Suppressor macrophage treated with lipopolysaccharide for 1 hour (primary cell): ENCODE measurements at places on chromosomes 2 and 18.

- peak; percentile 35 for DNase-seq
These were observed 71.6 kb upstream of the CHRNA1 start for GRCh38 chr2:174835797-174836255.

GRCh38 chr2:129253461-129253812 is 726.0 kb upstream of the RAB6C start:
- peak; percentile 4 for DNase-seq

GRCh38 chr2:16055848-16056580 is 115.7 kb downstream of the MYCN start:
- DNase-seq = peak; percentile 22

DNA sequence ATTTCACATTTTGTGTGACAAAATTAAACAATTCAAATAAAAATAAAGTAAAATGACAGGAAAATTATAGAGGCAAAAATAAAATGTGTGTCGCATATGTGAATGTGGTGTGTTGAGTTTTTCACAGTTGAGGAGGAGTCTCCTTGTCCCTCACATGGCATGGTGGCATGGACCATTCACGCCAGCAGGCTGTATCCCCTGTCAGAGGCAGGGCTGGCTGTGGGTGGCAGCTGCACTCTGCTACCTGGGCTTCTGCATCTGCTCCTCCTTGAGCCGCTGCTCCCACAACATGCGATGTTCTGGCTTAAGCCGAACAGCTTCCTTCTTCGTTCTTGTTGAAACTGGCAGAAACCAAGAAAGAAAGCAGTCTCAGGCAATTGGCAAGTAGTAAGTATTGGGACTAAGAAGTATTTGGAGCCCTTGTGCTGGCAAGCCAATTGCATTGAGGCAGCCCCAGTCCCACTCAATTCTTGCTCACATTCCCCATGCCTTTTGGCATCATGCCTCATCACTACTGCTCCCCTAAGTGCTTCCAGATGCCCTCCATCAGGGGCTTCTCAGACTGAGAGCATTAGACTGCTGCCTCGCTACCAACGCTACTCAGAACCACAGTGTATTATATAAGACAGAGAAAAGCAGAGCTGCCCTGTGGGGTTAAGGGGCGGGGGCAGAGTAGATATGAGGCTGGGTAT is 177.9 kb upstream of the NABP1 start:
- DNase-seq = no peak

DNA sequence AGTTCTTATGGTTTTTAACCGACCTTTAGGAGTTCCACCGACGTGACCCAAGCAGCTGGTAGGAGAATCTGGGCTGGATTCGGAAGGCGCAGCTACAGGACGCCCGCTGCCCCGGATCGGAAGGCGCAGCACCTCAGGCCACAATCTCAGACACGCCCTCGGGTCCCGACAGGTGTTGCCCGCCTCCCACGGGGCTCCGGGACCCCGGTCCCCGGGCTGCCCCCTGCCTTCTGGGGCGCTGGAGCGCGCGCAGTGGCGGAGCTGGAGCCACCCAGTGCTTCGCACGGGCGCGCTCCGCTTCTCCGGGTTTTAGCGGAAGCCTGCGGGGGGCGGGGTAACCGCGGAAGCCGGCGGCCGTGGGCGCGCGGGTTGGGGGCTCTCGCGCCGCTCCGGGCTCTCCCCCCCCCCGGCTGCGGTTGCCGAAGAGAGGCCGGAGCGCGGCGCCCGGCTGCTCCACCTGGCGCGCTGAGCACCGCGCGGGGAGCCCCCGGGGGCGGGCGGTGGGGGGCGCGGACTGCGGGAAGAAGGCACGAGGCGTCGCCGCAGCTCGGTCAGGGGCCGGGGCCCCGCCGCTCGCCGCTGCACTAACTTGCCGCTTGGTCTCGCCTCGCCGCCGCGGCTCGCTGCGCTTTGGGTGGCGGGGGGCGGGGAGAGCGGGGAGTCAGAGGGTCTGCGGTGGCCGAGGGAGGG is 718.8 kb downstream of the DPP10 start:
- no peak for DNase-seq

- no peak for DNase-seq
These were observed 289.8 kb downstream of the ICOS start for GRCh38 chr2:204226305-204226880.

DNA sequence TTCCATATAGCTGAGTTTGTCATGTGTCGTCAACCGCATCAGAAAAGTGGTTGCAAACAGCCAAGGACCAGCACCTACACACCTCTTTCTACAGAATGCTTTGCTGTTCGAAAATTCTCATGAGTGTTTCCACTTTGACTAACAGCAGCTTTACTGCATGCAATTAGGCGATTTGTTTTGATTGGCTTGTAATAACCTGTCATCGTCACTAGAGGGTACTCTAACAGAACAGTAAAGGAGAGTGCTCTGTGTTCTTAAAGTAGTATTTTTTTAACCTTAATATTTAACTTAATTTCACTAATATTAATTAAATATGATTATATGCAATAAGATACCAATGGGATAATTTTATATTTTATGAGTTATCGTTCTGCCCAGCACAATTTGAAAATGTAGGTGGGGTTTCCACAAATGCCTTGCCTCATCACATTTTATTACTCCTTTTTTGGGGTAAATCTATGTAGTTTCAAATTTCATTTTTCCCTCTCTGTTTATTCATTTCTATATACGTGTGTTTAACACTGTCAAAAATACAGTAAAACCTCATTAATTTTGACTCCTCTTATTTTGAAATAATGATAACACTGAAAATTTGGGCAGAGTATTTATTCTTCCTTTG is 502.2 kb downstream of the NRXN1 start:
- peak; percentile 53 for DNase-seq

DNA sequence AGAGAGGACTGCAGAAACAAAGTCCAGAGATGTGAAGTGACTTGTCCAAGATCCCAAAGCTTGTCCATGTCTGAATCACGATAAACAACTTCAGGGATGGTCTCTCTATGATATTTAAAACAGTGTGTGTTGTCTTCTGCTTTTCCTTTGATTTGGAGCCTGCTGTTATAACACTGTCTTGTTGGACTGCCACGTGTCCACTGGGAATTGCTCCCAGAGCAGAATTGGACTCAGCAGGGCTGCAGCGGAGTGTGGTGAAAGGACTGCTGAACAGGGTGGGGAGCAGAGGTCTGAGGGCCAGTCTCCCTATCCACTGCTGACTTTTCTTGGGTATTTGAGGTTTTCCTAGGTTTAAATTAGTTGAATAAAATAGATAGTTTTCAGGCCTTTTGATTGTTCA is 68.3 kb downstream of the IL1R2 start:
- no peak for DNase-seq

DNA sequence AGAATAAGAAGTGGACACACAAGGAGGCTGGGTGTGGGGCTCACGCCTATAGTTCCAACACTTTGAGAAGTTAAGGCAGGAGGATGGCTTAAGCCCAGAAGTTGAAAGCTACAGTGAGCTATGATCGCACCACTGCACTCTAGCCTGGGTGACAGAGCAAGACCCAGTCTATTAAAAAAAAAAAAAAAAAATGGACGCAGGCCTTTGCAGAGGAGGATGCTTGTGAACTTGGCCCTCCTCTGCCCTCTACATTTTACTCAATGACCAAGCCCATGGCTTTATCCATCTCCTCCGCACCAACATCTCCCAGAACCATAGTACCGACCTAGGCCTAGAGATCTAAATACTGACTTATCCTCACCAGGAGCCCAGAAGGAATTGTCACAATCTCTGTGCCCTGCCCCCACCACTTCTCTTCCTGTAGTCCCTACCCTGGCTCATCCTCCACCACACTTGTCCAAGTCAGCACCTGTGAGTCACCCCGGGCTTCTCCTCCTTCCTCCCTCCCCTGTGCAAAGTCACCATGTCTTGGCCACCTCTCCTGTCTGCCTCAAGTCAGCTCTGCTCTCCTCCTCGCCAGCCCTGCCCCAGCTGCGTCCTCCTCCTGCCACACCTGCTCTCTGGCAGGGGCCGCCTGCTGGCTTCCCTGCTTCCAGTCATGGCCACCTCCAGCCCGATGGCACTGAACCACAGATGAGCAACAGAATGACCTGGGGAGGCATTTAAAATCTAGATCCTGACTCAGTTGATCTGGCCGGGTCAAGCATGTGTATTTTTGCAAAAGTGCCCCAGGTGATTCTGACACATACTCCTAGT is 35.8 kb upstream of the ASPRV1 start:
- peak; percentile 88 for DNase-seq

DNA sequence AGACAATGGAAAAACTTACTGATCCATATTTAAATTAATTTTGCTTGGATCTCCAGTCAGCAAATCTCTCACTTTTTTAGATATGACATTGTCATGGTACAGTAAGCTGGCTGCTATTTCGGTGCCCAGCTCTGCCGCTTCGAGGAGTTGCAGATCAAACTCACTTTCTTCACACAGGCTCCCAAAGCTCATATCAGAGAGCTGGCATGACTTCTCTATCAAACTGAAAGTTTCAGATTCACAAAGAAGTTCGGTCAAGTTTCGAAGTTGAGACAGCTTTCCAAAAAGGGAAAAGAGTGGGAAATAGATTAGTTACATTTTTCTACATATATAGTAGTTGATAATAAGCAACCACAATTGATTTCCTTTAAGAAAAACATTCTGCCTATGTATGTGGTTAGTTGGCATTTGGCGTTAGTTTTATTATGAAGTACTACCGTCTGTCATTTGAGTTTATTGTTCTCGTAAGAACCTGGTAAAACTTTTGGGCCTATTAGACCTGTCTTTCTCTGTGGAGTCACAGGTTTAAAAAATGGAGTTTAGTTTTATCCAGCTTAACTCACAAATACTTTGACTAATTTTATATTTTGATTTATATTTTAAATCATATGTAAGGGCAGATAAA is 118.8 kb downstream of the ABCA12 start:
- DNase-seq = no peak

GRCh38 chr2:26067980-26068507 is 34.2 kb downstream of the RAB10 start:
- no peak for DNase-seq

GRCh38 chr2:230772156-230772555 is 59.5 kb downstream of the CAB39 start:
- DNase-seq = no peak

DNA sequence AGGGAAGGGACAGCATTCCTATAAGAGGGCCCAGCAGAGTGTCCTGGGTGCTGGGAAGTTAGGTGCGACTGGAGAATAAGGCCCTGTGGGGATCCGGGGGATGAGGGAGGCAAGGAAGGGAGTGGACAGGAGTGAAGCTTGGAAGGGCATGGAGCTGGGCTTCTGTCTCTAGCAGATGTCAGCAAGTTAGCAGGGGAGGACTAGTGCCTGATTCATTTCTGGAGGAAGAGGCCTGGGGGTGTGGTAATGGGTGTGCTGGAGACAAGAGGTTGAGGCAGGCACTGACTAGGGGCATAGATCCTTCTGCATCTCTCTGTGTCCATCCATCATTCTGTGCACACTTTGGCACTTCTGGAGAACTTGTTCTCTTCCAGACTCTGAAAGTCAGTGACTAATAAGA is 134.7 kb downstream of the ACOXL start:
- DNase-seq = no peak

GRCh38 chr2:46025081-46025480 is 272.1 kb upstream of the EPAS1 start:
- no peak for DNase-seq

DNA sequence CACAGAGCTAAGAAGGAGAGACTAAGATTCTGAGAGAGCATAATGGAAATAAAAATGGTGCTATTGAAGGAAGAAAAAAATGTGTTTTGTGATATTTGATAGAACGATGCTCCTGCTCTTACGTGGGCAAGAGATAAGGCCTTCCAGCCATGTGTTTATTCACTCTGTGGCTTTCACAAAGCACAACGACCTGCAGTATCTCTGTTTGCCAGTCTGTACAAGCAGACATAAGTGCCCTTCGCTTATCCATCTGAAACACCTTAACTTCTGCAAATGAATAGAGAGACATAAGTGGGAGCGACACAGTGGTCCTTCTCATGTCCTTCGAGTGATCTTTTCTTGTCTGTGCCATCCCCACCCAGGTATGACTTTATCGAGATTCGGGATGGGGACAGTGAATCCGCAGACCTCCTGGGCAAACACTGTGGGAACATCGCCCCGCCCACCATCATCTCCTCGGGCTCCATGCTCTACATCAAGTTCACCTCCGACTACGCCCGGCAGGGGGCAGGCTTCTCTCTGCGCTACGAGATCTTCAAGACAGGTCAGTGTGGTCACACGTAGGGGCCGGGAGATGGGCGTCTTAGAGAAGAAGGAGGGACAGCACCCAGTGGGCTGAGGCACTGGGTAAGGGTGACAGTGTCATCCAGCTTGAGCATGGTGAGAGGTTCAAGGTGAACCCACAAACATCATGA is 33.7 kb downstream of the NRP2 start:
- peak; percentile 32 for DNase-seq

DNA sequence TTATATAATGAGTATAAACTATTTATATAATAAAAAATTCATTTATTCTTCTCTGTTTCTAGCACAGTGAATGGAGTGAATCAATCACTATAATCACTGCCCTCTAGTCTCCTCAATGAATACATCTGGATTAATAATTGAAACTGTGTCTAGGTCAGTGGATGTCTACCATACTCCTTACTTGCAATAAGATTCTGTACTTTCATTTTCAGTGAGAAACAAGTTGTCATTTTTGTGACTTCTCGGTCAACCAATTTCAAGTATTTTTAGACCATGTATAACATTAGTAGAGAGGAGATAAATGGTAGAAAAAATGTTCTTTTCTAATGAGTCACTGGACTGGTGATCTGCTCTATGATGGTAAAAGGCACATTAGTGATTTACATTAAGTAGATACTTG is 799.6 kb upstream of the CHAC2 start:
- no peak for DNase-seq

DNA sequence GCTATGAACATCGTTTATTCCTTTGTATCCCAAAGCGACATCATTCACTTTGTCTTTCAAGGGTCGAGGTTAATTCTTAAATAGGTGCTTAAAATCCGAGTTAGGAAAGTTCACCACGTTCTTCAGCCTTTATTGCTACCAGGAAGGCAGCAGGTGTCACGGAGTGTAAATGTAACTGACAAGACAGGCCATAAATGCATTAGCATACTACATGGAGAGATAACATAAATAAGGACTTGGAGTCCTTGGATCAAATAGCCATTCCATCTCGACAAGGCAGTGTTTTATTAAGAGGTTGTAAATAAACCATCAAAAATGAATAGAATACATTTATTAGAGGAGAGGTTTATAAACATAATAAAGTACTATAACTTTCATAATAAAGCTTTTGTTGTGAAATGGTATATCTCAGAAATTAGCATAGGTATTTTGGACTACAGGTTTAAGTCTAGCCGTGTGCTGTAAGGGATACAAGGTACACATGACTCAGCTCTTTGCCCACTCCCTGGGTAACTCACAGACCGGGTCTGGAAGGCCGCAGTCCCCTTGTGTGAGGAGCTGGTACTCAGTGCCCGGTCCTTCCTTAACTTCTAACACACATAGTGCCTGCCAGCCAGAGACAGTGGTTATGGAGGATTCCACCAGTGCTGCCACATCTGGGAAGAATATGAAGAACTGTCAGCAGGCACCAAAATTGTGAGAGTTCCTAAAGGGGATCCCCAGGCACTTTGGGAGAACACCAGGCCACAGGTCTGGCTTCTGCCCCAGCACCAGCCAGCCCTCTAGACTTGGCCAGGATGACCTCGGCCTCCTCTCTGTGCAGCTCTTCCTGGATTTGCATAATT is 29.4 kb downstream of the CAPN13 start:
- no peak for DNase-seq
